Amygdala (tissue), 56 donors: ENCODE measurements at places on chromosomes 13 and 19.

DNA sequence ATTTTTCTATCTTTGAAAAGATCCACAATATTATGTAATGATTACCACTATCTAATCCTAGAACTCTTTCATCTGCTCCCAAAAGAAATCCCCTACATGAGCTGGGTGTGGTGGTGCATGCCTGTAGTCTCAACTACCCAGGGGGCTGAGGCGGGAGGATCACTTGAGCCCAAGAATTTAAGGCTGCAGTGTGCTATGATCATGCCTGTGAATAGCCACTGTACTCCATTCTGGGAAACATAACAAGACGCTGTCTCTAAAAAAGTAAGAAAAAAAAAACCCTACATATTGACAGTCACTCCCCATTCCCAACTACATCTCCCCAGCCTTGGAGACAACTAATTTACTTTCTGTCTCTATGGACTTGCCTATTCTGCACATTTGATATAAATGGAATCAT is 1.1 kb upstream of the ZNF226 start:
- DNase-seq: no peak

GRCh38 chr13:47503475-47503874 is 497.6 kb downstream of the SUCLA2 start:
- DNase-seq: no peak

GRCh38 chr13:27043013-27043412 is 128.6 kb downstream of the USP12 start:
- no peak for DNase-seq

GRCh38 chr19:13036366-13036976 is 41.2 kb downstream of the NFIX start:
- no peak for DNase-seq

GRCh38 chr13:77991003-77991402 is 72.4 kb upstream of the EDNRB start:
- no peak for DNase-seq

DNA sequence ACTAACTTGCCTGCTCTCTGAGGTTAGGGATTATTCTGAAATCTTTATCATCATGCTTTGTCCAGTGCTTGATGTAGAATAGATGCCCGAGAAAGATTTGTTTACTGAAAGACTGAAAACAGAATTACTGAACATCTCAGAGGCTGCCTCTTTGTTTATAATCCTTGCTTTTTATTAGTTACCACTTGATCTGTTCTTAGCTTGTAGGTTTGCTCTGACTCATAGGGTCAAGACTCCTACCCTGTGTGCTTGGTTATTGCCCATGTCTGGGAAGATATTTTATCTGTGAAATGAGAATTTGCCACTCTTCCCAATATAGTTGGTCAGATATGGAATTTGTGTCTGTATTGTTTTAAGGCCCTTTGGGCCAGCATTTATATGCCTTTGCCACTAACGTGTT is 675.3 kb downstream of the DIAPH3 start:
- DNase-seq: no peak

- DNase-seq: no peak
Observed at GRCh38 chr13:100063333-100063732, 25.6 kb upstream of the PCCA start.

DNA sequence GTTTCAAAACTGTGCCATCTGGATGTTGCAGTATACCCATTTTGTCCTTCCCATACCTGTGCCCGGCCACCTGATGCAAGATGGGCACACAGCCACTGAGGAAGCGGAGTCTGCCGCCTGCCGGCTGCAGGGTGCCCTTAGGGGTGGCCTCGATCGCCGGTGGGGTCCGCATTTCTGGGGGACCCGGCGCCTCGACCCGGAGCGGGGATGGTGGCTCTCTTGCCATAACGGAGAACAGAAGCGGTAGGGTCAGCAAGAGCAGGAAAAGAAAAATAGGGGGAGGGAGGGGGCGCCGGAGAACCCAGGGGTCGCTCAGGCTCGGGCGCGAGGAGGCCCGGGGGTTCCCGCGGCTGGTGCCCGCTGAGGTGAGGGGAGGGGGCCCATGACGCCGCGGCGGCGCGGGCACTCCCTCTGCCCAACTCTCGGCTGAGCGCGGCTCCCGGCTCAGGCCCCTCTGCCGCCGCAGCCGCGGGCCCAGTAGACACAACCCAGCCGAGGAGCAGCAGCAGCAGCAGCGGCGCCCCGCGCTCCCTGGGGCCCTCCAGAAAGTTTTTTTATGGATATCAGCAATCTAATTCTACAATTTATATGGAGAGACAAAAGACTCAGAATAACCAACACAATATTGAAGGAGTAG is 13.8 kb upstream of the CYP4F2 start:
- no peak for DNase-seq

DNA sequence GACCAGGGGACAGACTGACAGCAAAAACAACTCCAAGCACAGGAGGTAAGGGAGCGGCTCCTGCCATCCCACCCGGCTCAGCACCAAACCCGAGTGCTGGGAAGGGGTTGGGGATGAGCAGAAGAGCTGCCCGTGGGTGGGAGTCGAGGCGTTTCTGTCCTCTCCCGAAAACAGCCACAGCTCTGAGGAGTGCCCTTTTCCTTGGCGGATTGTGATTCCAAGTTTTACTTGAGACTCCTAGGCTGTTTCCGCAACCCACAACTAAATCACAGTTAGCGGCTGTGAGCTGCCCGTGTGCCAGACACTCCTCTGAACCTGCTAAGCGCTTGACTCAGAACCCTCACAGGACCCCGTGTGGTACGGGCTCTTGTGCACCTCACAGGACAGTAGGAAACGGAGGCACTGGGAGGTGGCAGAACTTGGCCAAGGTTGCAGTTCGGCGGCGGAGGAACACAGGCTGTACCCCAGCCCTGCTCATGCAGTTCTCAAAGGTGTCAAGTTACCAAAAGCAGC is 21.4 kb downstream of the CFAP97D2 start:
- DNase-seq: no peak

- no peak for DNase-seq
Observed at GRCh38 chr19:14381689-14382474, 638 bp downstream of the ADGRE5 start.

DNA sequence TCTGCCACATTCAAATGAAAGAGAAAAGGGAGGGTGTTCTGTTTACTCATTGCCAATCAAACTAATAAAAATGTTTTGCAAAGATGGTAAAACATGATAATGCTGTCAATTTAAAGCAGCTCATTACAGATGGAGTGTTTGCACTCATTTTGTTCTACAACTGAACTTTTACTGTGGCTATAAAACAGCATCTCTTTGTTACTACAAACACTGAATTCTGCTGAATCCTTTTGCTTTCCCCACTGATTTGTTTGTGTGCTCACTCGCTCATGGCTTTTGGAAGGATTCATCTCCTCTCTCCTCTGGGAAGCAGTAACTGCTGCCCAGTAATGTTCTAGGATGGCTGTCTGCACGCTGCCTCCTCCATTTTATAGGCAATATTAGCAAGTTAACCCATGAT is 434.5 kb downstream of the PCDH9 start:
- DNase-seq: no peak

DNA sequence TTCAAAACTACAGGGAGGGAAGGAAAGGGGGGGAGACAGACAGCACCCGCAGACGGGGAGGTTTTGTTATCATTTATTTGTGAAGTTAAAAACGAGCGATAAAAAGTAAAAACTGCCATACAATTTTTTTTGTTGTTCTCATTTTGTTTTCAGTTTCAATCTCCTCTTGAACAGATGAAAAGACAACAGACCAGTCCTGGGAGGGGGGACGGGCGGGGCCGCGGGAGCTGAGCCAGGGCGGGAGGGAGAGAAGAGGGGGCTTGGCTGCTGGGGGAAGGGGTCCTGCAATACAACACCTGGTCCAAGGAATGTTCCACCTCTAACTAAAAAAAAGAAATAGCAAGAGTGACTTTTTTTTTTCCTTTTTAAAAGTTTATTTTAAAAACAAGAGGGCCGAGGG is 11.3 kb downstream of the KHSRP start:
- DNase-seq: no peak

DNA sequence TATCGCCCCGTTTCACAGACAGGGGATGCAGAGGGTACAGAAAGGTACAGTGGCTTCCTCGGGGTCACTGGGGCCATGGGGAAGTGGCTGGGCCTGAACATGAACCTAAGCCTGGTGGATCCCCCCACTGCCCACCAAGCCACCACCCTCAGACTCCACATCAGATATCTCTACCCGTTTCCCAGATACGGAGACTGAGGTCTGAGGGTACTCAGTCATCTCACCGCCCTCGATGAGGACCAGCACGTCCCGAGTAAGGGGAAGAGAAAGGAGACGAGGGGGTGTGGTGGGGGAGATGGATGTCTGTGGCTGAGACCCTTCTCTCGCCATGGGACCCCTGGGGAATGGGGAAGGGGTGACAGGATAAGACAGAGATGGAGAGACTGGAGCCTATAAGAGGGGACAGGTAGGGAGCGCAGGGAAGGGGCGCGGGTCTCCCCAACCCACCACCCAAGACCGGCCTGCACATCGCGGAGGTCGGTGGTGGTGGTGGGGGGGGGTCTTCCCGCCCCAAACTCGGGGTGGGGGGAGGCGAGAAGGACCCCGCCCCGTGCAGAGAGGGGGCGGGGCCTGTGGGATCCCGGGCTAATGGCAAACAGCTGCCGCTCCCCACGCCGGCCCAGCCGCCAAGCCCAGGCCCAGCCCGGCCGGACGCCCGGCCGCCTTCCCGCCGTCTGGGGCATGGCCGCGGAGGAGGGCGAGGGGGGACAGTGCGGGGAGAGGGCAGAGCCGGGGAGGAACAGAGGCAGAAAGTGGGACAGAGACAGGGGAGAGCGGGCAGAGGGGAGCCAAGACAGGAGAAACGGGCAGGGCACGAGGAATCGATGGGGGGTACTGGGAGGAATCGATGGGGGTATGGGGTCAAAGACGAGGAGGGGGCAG is 698 bp downstream of the KANK2 start:
- no peak for DNase-seq

GRCh38 chr19:41740415-41741243 is 14.7 kb upstream of the CEACAM6 start:
- DNase-seq: no peak

DNA sequence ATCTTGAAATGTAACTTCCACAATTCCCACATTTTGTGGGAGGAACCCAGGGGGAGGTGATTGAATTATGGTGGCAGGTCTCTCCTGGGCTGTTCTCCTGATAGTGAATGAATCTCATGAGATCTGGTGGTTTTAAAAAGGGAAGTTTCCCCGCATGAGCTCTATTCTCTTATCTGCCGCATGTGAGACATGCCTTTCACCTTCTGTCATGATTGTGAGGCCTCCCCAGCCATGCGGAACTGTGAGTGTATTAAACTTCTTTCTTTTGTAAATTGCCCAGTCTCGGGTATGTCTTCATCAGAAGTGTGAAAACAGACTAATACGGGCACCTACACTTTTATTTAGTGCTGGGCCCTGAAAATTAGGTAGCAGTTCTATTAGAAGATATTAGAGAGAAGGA is 45.8 kb downstream of the TNFSF13B start:
- no peak for DNase-seq

- no peak for DNase-seq
Observed at GRCh38 chr13:96308568-96308967, 218.7 kb downstream of the HS6ST3 start.

GRCh38 chr19:43752287-43752875 is 2.4 kb downstream of the SMG9 start:
- no peak for DNase-seq

GRCh38 chr13:20940083-20940482 is 37.5 kb upstream of the XPO4 start:
- DNase-seq: no peak

DNA sequence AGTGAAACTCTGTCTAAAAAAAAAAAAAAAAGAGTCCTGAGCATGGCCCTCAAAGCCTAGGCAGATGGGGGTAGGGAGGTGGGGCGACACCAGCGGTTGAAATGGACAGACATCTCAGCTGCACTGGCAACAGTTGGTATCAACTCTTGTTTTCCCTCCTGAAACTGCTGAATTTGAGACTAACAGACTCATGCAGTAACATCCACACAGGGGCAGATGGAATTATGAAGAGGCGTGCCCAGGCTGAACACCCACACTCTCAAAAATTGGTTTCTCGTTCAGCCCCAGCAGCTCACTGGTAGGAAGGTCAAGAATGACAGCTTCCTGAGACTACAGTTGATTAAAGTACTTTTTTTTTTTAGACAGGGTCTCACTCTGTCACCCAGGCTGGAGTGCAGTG is 24.1 kb downstream of the PBX4 start:
- DNase-seq: no peak

DNA sequence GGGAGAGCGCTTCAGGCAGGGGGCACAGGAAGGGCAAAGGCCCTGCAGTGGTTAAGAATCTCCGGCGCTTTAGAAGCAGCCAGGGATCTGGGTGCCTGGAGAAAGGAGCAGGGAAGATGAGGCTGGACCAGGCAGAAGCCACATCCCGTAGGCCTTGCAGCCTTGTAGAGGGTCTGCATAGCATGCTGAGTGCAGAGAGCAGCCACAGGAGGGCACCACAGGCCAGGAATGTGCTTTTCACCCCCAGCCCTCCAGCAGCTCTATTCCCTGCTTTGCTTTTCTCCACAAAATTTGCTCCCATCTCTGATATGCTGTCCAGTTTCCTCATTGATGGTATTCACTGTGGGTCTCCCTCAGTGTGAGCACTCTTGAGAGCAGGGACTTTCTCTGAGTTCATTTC is 5.7 kb downstream of the WDR62 start:
- peak; percentile 67 for DNase-seq

DNA sequence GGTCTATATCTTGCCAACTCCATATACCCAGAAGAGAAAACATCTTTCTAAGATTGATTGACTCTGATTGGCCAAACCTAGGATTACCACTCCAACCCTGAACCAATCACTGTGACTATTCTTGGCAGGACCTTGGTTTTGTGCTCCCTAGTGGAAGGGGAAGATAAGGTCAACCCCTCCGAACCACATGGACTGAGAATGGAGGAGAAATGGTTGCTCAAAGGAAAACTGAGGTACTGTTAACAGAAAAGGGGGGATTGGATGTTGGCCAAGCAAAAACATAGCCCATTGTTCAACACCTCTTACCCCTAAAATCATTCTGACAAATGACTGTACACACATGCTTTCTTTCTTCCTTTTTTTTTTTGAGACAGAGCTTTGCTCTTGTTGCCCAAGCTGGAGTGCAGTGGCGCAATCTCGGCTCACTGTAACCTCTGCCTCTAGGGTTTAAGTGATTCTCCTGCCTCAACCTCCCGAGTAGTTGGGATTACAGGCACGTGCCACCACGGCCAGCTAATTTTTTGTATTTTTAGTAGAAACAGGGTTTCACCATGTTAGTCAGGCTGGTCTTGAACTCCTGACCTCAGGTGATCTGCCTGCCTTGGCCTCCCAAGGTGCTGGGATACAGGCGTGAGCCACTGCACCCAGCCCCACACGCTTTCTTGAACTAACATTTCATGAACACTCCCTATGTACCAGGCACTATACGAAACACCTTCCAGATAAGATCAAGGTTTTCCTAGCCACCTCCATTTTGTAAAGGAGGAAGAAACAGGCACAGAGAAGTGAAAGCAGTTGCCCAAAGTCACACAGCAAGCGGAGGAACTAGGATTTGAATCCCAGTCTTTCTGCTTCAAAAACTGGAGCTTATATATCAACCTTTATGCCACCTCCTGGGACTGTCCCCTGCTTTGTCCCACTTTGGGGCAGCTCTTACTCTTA is 6.5 kb downstream of the MEIOSIN start:
- no peak for DNase-seq
